Fibroblast of the aortic adventitia (primary cell): ENCODE measurements at places on chromosomes 2 and 18. TPM values are rescaled to one million over a fixed set of nuclear protein-coding genes. Genes with fewer than 3 reads are reported as not detected.

Gene CD8B2
- not detected in 2 replicates for total RNA-seq

Gene ASB18
- not detected in 2 replicates for total RNA-seq

Gene DHRS9
- 0.36 TPM in 1 of 2 replicates, not detected in the other for total RNA-seq

Gene AQP12B
- total RNA-seq, result not detected in 2 replicates

Gene MC5R
- total RNA-seq, result not detected in 2 replicates

Gene LYPD6
- total RNA-seq, result 0.54 TPM in 1 of 2 replicates, not detected in the other

Gene LINC00305
- total RNA-seq, result not detected in 2 replicates

Gene MYO3B
- total RNA-seq, result 0.09 and 0.33 TPM in 2 replicates

Gene IHH
- total RNA-seq, result 0.09 TPM in 1 of 2 replicates, not detected in the other

Gene FASTKD1
- total RNA-seq, result 17.6 and 24.0 TPM in 2 replicates

Gene ALLC
- not detected in 2 replicates for total RNA-seq

GRCh38 chr2:216492597-216493333 is 5.9 kb upstream of the RPL37A start:
- peak; percentile 77 for DNase-seq

GRCh38 chr2:57711991-57712390 is 334.6 kb upstream of the VRK2 start:
- no peak for DNase-seq

GRCh38 chr2:219619235-219619634 is 8.2 kb upstream of the SLC4A3 start:
- DNase-seq, result no peak

DNA sequence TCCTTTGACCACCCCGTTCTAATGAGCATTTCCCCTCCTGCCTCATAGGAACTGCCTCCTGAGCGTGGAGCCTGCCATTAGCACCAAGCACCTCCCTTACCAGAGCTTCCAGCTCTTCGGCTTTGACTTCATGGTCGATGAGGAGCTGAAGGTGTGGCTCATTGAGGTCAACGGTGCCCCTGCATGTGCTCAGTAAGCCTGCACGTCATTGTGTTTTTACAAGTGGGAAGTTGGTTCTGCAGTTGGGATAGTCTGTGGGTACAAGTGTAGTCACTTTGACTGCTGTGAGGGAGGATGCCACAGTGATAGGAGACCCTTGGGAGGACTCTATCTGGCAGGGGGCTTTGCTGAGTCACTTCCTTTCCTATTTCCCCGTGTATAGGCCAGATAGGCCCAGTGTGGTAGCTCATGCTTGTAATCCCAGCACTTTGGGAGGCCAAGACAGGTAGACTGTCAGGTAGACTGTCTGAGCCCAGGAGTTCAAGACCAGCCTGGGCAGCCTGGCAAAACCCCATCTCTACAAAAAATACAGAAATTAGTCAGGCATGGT is 22.0 kb upstream of the POLR1B start:
- no peak for DNase-seq

DNA sequence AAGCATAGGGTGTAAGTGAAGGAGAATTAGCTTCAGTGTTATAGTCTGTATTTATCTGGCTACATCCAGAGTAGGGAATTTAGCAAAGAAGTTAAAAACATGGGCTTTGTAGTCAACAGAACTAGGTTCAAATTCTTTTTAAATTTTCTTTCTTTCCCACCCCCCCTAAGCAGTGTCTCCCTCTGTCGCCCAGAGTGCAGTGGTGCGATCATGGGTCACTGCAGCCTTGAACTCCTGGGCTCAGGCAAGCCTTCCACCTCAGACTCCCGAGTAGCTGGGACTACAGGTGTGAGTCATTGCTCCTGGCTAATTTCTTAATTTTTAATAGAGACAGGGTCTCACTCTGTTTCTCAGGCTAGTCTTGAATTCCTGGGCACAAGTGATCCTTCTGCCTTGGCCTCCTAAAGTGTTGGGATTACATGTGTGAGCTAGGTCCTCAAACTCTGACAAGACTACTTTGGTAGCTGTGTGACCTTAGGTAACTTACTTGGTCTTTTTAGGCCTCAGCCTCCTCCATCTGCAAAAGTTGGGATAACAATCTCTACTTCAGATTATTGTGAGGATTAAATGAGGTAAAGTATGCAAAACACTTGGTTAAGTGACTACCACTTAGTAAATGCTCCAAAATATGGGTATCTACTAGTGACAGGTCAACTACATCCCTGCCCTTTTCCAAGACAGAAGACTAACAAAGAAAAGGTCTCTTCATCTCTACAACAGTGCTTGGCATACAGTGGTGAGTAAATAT is 17.8 kb downstream of the DOK1 start:
- DNase-seq, result no peak

DNA sequence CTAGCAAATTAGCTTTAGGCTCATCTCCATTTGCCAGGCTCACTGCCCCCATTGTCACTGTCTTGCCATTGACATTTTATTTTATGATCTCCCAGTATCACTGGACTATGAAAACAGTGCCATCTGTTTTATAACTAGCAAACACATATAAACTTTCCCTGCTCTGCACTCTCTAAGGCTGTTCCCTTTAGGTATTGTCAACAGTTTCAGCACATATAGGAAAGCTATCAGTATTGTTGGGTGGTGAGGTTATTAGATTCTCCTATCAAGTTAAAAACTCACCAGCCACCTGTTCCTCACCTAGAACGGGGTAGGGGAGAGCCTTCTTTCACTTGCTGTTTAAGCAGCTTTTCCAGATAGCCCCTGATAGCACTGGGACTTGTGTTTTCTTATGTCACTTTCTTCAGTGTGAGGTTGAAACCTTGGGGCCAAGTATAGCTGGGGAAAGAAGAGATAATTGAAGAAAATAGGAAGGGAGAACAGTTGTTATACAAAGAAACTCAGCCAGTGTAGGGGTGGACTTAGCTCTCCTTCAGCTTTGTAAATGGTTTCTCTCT is 32.5 kb downstream of the CFLAR start:
- no peak for DNase-seq

- DNase-seq, result no peak
These were observed 72.3 kb downstream of the CCDC138 start for GRCh38 chr2:108858894-108859293.

DNA sequence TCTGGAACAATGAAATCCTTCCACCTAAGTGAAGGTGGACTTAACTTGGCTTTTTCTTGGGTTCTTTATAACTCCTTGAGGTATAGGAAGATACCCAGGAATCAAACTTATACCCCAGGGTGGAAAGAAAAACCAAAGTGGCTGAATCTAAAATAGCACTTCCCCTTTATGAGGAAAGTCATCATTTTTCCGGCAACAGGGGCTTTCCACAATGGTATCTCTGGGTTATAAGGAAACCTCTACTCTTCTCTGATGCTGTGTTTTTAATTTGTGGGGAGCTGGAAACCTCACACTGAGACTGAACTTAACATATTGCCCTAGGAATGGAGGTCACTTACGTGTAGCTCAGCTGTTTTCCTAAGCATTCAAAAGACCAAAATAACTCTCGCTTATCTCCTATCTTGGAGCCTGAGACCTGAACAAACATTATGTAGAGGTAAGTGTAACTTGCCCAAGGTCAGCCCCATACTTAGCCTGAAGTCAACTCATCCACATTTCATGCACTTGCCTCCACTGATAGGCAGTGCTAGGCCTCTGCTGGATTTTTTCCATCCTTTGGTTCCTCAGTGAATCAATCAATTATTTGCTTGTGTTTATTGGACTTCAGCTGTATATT is 117.9 kb downstream of the SETBP1 start:
- DNase-seq, result no peak

GRCh38 chr2:1935476-1935875 is 191.2 kb upstream of the PXDN start:
- no peak for DNase-seq

DNA sequence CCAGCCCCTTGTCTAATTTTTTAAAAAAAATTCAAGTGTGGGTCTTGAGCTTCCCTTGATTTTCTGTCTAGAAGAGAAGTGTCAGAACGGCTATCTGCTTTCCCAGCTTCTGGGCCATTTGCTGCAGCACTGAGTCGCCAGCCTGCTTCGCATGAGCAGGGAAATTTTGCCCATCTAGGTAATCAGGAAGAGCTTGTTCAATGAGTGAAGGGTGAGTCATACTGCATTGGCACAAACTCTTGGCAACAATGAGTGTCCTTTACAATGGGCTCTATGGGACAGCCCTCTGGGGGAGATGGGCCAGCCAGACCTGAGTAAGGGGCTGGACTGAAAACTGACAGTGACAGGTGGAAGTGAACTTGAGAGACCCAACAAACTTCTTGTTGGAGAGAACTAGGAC is 2.4 kb upstream of the RNF144A start:
- peak; percentile 32 for DNase-seq

GRCh38 chr18:46672062-46672970 is 15.3 kb upstream of the LOXHD1 start:
- no peak for DNase-seq

- no peak for DNase-seq
These were observed 641.7 kb upstream of the NRXN1 start for GRCh38 chr2:51673628-51674027.

DNA sequence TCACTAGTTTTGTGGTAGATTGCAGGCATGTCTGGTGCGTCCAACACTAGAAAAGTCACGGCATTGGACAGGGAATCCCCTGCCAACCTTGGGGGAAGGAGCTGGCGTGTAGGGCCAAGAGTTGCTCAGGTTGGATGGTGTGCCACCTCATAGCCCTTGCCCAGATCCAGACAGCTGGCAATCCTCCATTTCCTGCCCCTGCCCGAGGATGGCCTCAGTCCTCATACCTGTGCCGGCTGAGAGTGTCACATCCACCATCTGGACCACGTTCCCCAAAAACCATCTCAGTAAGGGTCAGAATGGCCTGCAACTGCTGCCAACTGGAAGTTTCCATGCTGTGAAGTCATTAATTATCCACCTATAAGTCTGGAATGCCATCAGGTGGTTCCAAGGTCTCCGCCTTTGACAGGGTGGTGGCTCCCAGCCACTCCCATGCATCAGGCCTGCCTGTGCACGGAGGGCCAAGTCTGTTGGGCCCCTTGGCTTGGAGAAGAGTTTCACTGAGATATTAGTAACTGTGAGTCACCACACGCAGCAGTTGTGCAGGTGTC is 55.0 kb downstream of the IMPA2 start:
- no peak for DNase-seq

DNA sequence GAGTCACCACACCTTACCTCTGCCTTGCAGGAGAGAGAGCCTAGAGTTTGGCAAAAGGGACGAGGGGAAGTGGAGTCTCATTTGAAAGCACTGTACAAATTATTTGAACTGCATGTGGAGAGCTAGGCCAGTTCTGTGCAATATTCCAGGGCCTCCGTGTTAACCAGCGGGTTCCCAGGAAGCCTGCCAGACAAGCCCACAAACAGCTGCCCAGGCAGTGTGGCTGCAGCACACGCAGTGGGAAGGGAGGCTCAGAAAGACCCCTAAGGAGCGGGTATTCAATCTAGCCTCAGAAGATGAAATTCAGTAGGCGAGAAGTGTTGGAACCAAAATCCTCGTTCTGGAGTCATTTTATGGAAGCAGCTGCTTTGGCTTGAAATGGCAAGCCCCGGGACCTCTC is 30.7 kb downstream of the CNGA3 start:
- DNase-seq, result no peak

DNA sequence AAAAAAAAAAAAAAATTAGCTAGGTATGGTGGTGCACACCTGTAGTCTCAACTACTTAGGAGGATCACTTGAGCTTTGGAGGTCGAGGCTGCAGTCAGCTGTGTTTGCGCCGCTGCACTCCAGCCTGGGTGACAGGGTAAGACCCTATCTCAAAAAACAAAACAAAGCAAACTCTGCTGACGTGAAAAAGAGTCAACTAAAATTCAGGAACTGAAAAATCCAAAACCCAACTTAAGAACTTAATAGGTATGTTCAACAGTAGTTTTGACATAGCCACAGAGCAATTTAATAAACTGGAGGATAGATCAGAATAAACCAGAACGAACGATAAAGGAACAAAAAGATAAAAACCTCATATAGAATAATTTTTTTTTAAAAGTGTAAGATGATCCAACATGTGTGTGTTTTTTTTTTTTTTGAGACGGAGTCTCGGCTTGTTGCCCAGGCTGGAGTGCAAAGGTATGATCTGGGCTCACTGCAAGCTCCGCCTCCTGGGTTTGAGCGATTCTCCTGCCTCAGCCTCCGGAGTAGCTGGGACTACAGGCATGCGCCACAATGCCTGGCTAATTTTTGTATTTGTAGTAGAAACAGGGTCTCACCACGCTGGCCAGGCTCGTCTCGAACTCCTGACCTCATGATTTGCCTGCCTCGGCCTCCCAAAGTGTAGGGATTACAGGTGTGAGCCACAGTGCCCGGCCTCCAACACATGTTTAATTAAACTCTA is 4.3 kb upstream of the ZNF236 start:
- DNase-seq, result no peak

- DNase-seq, result peak; percentile 68
These were observed 12.6 kb downstream of the ITPRID2 start for GRCh38 chr2:181904022-181904632.

DNA sequence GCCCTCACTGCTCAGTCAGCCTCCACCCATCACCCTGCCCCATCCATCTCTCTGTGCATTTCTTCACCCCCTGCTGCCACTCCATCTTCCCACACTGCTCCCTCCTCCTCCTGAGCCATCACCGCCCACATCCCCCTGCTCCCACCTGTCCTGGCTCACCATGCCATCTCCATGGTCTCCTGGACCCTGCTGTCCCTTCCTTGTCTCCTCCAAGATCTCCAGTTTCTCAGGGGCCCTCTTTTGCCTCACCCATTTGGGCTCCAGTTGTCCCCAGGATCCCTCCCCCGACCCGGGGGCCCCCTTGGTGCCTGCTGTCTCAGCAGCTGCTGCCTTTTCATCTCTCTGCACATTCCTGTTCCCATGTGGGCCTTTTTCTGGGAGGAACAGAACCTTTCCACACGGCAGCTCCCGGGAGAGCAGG is 10.6 kb downstream of the SPEG start:
- no peak for DNase-seq

- DNase-seq, result peak; percentile 83
These were observed 456.3 kb downstream of the DLGAP1 start for GRCh38 chr18:3998698-3999333.

GRCh38 chr18:12314591-12315305 is 6.7 kb downstream of the TUBB6 start:
- no peak for DNase-seq

- no peak for DNase-seq
These were observed 57.8 kb downstream of the CTDP1 start for GRCh38 chr18:79737426-79737825.

- peak; percentile 10 for DNase-seq
These were observed 653 bp downstream of the MRPS9 start for GRCh38 chr2:105038383-105039061.

DNA sequence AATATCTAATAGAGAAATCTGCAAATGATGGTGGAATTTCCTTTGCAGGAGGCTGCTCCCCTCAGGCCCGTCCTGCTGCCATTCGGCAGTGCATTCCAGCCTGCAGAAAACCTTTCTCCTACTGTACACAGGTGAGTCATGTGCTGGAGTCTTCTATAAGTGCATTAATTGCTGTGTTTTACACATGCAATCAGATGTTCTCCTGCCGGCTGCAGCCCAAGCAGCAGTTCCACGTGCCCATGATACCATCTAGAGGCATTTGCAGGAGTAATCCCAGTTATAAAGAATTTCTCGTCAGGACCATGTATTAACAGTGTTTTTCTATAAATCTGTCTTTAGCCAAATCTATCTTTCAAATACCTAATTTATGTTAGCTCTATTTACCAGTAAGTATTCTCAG is 304.7 kb upstream of the HNMT start:
- DNase-seq, result no peak
